ENCODE measurements at places on chromosomes 13 and 19.
A peak's percentile ranks its signal among the peaks of the same experiment; 100 is the strongest.

- no peak for DNase-seq
These were observed 9.5 kb upstream of the KLK14 start for GRCh38 chr19:51091895-51092873.

GRCh38 chr13:23180711-23181110 is at the start of gene SGCG:
Gene SGCG, plus strand, starts transcription at chr13:23180979. Its CDS starts 22,716 bp downstream, at chr13:23203695.
- no peak for DNase-seq

DNA sequence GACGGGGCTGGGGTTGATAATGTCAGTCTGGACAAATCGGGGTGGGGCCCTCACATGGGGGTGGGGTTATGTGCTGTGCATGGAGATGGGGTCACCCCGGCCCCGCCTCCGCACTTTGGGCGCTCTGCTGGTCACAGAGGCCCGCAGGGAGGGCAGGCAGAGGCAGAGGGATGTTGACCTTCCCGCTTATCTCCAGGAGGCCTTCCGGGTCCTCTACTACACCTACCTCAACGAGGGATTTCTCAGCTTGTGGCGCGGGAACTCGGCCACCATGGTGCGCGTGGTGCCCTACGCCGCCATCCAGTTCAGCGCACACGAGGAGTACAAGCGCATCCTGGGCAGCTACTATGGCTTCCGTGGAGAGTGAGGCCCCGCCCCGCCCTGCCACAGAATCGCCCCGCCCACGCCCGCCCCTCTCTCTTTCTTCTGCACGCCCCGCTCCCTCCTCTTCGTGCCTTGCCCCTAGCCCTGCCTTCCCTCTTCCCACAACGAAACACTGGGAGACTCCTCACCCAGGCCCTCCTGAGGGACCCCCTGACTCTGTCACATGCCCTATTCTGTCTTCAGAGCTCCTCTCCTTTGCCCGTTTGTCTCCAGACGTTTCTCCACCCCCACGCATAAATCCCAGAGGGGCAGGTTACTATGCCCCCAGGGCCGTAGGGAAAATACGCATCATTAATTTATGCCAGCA is 32.8 kb downstream of the TMEM161A start:
- no peak for DNase-seq

DNA sequence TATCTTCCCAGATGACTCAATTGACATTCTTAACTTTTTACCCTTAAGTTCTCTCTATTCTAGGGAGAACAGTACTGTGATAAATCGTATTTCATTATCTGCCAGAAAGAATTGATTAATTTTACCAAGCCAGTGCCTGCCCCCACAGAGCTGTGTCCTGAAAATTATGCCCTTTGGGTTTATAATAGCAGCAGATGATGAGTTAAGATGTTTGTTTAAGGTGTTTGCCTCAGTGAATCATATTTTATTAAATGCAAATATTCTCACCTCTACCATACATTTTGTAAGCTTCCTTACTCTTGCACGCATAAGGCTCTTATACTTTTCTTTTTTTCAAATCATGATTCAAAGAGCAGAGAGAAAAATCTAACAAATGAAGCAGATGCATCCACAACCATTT is 318.6 kb downstream of the DCT start:
- no peak for DNase-seq

GRCh38 chr13:108049211-108049610 is 166.1 kb downstream of the LIG4 start:
- DNase-seq, result peak; percentile 12

- no peak for DNase-seq
These were observed at the start of gene ICAM5 for GRCh38 chr19:10289836-10290356. Gene ICAM5, plus strand, starts transcription at chr19:10289952. Its CDS starts 92 bp downstream, at chr19:10290044.

DNA sequence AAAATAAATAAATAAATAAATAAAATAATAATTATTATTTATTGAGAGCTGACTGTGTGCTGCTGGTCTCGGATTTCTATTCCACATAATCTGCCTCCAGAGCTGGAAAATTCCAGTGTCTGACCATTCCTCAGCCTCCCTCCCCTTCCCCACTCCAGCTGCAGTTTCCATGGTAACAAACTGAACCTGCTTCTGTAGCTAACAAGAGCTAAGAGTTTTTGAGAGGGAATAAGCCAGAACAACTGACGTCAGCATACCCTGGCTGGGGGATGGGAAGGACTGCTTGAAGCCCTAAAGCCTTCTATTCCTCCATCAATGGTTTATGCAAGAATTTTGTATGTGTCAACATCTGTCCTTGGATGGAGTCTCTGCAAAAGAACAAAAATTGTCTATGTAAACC is 26.0 kb upstream of the PEG3 start:
- DNase-seq, result no peak

DNA sequence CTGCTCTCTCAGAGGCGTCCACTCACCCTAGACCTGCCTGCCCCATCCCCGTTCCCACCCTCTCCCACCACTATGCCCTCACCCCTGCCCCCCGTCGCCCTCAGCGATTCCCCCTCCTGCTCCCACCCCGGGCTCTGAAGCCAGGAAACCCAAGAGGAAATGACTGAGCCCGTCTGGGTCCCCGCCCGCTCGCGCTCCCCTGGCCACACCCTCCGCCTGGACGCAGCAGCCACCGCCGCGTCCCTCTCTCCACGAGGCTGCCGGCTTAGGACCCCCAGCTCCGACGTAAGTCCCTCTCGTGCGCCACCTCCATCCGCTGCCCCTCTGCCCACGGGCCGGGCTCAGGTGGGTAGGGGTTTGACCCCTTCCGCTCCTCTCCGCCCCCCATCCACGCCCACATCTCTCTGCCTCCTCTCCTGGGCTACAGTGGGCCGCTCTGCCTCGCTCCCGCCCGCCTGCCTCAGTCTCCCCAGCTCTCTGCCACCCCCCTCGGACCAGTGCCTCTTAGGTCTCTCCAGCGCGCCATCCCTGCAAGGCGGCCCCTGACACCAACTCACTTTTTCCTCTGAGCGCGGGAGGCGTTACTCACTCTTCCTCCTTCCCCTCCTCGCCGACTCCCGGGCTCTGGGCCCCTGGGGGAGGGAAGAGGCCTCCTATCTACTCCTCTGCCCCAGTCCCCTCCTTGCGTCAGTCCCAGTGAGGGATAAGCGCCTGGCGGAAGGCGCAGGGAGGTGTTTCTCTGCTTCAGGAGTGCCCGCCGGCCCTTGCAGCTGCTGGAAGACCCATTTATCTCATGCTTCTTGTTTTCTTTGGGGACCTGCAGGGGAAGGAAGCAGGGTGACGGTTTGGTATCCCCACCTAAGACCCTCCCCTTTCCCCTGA is at the start of gene FXYD5:
FXYD5 (plus strand) TSS at position 211 of the 882 bp plus-strand sequence. CDS start 816 bp downstream, outside the sequence.
- peak; percentile 54 for DNase-seq

GRCh38 chr19:14081797-14082674 is 3.5 kb downstream of the C19orf67 start:
- DNase-seq, result peak; percentile 68

DNA sequence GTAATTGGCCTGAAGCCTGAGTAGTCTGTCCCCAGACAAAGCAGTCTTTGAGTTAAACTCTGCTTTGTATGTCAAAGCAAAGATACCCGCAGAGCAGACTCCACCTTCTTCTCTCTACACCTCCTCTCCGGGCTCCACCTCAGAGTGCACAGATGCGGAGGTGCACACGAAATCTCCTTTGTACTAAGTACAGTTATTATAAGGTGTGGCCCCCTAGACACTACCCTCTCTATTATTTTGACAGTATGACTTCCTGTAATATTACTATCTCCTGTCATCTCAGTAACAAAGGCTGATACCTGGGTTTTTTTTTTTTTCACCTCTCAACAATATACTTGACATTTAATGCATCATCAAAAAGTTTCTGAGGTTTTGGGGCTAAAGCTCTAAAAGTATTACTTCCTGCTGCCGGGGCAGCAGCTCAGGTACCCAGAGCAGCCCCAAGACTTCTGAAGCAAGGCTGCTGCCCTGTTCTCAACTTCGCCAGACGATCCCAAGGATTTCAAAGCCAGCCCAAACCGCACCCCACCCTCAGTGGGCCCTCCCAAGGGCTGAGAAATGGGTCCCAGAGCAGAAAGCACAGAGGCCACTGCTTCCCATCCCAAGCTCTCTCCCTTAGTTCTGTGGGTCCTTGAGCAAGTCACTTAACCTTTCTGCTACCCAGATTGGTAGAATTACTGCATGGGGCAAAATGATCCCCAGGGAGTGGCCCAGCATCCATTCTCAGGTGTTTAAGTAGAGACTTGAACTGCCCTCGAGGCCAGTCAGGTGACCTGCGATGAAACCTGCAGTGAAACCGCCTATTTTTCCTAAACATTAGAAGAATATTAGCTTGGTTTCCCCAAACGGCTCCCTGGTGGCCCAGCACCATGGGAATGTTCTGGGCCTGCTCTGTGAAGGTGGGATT is 180.6 kb downstream of the FOXO1 start:
- DNase-seq, result no peak

- DNase-seq, result no peak
These were observed 12.2 kb downstream of the FPR3 start for GRCh38 chr19:51807111-51807701.

GRCh38 chr13:99689955-99690354 is 188.7 kb downstream of the TM9SF2 start:
- no peak for DNase-seq

GRCh38 chr19:8050274-8051096 is 2.1 kb upstream of the CCL25 start:
- peak; percentile 66 for DNase-seq

DNA sequence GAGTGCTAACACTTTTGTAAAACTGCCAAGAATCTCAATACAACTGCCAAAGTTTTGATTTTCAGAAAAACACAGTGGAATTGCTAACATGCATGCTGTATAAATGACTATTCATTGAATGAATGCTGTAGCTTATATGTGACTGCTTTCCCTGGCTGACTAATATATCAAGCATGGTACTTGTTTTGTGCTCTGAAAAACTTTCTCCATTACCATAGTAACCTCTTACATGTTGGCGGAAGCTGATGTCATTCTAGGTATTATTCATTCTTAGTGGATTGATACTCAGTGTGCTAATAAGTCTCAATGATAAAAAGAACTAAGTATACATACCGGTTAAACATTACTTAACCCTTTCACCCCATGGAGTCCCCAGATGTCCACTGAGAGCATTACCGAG is 166.1 kb upstream of the MYO16 start:
- peak; percentile 23 for DNase-seq

GRCh38 chr19:3233831-3234230 is 9.4 kb downstream of the CELF5 start:
- no peak for DNase-seq

DNA sequence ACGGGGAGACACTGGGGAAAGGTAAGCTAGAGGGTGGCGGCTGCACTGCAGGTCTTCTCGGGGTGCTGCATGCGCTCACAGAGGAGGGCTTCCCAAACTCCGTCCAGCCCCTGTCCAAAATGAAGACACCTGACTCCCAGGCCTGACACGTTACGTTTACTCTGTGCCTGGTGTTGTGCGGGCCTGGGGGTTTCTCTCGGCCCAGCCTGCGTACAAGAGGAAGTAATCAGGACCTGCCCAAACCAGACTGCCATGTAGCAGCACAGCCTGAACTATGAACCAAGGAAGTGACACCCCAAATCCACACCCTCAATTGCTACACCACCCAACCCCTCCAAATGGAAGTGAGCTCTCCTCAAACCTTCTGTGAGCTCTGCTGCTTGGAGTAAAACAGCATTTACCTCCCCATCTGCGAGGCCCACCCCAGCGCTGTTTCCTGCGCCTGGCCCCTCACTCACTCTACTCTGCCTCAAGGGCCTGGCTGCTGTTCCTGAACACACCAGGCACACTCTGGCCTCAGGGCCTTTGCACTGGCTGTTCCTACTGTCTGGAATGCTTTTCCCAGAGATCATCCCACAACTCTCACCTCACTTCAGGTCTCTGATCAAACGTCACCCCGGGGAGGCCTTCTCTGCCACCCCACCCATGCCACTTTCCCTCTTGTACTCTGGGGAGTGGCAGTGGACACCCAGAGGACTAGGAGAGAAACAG is 3.0 kb downstream of the HSPBP1 start:
- no peak for DNase-seq

GRCh38 chr19:35205733-35206323 is 22.7 kb downstream of the FAM187B start:
- DNase-seq, result no peak

DNA sequence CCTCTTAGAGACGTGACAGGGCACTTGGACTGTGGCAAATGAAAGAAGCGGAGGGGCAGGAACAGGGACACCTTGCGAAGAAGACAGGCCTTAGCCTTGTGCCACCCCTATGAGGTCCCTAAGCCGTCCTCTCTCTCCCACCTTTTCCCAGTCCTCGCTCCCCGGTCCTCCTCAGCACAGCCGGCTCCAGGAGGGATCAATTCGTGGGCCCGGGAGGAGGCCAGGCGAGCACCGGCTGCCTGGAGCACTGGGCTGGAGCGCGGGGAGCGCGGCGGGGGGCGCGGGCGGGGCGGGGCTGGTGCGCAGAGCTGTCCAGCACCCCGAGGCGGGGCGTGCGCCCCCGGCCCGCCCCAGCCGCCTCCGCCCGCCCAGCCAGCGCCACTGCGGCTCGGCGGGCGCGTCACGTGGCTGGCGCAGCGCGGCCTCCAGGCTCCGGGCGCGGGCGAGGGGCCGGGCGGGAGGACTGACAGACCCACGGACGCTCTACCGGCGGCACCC is at the start of gene LRP3:
LRP3 (plus strand) TSS at position 466 of the 498 bp plus-strand sequence. CDS start 456 bp downstream, outside the sequence.
- DNase-seq, result no peak

GRCh38 chr13:79393564-79394249 is 12.3 kb downstream of the RBM26 start:
- DNase-seq, result no peak

GRCh38 chr19:8307400-8307964 is 676 bp downstream of the CD320 start:
- DNase-seq, result no peak

- no peak for DNase-seq
These were observed 14.1 kb downstream of the ATP7B start for GRCh38 chr13:51997186-51997585.

GRCh38 chr13:93420887-93421286 is 194.3 kb downstream of the GPC6 start:
- no peak for DNase-seq

DNA sequence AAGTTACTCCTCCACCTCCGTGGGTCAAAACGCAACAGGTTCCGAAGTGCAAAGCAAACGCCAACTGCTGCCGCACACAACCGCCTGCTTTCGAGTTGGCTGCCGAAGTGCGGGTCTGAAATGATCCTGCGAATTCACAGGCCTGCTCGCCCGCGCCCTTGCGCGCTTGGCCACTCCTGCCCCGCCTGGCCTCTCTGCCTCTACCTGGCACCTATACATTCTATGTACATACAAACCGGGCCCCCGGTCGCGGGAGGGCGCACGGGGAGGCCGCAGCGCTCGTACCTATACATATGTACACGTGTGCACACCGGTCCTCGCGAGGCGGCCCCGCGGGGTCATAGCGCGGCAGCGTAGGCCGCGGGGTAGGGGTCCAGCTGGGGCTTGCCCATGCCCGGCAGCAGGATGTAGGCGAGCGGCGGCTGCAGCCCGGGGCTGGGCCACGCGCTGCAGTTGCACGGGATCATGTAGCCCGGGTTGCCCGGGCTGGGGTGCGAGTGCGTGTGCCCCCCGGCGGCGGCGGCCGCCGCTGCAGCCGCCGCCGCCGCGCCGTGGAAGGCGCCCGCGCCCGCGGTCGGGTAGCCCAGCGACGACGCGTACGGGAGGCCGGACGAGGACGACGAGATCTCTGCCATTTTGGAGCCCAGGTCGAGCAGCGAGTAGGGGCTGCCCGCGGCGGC is 1.3 kb downstream of the SOX21 start:
- DNase-seq, result peak; percentile 17

- DNase-seq, result no peak
These were observed 643.9 kb downstream of the TBC1D4 start for GRCh38 chr13:74838096-74838495.

All from foreskin keratinocyte (primary cell).